Stimulated activated CD4-positive, alpha-beta T cell treated with anti-CD3 and anti-CD28 coated beads, Interleukin-1b, Interleukin-23, amount 100 ng/mL, for 4 hours (primary cell): ENCODE measurements at places on chromosomes 16 and 17.

- DNase-seq: no peak
Observed at GRCh38 chr17:34736611-34737010, 157.2 kb downstream of the TMEM132E start.

- no peak for DNase-seq
Observed at GRCh38 chr17:50429793-50430192, 3.8 kb downstream of the ACSF2 start.

- DNase-seq: no peak
Observed at GRCh38 chr17:67999291-67999911, 3.1 kb upstream of the C17orf58 start.

DNA sequence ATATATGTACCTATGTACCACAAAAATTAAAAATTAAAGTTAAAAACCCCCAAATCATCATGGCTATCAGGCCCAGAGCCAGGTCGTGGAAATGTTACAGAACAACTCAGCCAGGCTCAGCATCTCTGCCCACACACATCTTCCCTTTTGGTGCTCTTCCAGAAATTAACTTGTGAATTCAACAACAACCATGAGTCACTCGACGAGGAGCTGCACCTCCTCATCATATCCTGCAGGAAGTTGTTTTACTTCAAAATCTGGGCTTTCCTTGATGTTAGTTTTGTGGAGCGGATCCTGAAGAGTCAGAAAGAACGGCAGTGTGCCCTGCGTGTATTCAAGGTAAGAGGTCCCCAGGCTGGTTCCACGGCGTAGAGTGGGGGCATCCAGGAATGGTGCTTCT, 10.6 kb downstream of the FBXO39 start:
- DNase-seq: no peak

DNA sequence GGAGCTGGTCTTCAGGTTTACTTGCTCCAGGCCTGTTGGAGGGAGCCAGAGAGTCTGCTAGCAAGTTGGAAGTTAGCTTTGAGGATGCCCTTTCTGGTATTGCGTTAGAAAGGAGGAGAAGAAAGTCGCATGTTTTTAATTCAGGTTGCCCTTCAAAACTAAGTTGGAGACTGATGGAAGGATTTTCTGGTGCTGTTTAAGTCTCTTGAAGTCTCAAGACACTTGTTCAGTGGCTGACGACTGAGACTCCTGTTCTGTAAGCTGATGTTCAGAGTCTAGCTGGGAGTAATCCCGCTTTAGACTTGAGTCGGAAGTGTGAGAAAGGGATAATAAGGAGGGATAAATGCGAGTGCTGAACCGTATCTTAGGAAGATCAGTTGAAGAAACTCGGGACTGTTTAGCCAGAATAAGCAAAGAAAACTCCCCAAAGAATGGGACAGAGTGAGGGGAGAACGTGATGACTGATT, 740 bp downstream of the AATF start:
- DNase-seq: no peak

GRCh38 chr16:84194470-84195200, 3.7 kb downstream of the ADAD2 start:
- DNase-seq: no peak

DNA sequence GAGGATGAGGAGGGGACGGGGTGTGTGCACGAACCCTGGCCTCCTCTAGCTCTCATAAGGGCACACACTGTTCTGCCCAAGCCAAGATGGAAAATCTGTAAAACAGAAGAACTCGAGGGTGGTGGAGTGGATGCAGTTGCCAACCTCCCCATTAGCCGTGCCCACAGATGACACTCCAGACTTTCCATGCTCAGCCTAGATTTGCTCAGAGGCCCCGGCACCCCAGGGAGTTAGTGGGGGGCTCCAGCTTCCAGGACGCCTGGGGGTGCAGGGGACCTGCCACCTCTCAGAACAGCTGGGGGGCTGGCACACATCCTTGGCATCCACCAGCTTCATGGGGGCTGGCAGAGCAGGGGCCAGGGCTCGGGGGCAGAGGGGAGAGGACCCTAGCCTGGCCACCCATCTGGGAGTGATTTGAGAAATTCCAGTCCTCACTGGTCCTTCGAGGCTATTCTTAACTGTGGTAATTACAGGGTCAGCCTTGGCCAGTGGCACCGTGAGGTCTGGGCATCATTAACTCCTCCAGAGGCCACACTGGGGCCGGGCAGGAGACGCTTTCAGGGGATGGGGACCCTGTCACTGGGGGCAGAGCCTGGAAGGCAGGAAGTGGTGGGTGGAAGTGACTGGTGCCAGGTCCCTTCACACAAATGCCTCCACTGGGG, 14.3 kb downstream of the VASN start:
- no peak for DNase-seq

DNA sequence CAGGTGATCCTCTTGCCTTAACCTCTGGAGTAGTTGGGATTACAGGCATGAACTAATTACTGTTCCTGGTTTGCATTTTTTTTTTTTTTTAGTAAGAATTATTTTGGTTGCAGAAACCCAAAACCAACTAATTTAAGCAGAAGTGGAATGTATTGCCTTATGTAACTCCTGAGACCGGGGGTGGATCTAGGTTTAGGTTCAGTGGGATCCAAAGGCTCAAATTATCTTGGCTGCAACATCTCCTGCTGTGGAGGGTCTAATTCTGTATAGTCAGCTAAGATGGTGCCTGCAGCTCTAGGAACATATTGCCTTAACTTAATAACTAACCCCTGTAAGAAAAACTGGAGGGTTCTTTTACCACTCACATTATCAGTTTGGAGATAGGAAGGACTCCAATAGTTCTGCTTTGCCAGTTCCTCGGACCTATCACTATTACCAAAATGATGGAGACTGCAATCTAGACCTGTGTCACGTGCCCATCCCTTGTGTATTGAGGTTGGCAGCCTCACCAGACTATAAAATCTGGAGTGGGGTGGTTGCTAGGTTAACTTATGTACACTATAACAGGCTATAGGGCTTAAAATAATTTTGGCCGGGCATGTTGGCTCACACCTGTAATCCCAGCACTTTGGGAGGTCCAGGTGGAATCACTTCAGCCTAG, 8.5 kb downstream of the SNTB2 start:
- no peak for DNase-seq

GRCh38 chr16:1560866-1561265, 27.4 kb downstream of the TMEM204 start:
- no peak for DNase-seq

DNA sequence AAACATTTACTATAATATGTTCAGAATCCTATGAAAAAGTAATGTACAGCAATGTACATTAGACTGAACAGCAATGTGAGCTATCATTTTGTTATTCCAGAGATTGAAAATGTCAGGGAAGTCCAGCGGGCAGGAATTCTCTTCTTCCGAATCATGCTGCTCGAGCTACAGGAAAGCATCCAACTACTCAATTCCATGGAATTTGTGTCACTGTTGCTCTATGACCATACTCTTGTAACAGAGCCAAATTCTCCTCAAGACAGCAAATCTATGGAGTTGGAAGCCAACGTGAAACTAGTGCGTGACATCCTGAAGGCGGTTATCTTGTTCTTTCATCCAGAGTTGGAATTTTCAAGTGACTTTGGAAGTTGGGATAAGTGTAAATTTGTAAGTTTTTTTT, 24.8 kb upstream of the NSRP1 start:
- no peak for DNase-seq

GRCh38 chr16:74901606-74902005, 83.3 kb downstream of the WDR59 start:
- DNase-seq: no peak

GRCh38 chr17:37725021-37725595, 19.8 kb downstream of the HNF1B start:
- no peak for DNase-seq

- no peak for DNase-seq
Observed at GRCh38 chr17:29041571-29041970, 1.4 kb upstream of the PIPOX start.

DNA sequence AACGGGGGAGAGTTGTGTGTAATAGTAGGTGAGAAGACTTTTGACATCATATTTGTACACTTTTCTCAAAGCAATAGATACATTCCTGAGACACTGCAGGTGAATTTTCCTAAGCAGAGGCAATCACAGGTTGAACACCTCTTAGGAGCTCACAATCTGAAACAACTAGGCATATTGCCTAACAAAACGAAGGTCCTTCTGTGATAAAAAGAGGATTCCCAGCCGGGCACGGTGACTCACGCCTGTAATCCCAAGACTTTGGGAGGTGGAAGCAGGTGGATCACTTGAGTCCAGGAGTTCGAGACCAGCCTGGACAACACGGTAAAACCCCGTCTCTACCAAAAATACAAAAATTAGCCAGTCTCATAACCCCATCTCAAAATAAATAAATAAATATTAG, 17.4 kb downstream of the NXN start:
- no peak for DNase-seq

DNA sequence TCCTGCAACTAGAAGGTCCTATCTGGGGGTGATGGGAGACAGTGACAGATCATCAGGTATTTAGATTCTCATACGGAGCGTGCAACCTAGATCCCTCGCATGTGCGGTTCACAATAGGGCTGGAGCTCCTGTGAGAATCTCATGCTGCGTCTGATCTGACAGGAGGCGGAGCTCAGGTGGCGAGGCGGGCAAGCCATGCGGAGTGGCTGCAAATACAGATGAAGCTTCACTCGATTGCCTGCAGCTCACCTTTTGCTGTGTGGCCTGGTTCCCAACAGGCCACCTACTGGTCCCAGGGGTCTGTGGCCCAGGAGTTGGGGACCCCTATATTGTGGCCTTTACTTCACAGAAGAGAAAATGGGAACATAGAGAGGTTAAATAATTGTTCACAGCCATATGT, 200.4 kb downstream of the IRF8 start:
- DNase-seq: no peak

GRCh38 chr16:11160676-11161115, 95.3 kb downstream of the SOCS1 start:
- no peak for DNase-seq

- no peak for DNase-seq
Observed at GRCh38 chr16:29717113-29717512, 28.7 kb downstream of the C16orf54 start.

DNA sequence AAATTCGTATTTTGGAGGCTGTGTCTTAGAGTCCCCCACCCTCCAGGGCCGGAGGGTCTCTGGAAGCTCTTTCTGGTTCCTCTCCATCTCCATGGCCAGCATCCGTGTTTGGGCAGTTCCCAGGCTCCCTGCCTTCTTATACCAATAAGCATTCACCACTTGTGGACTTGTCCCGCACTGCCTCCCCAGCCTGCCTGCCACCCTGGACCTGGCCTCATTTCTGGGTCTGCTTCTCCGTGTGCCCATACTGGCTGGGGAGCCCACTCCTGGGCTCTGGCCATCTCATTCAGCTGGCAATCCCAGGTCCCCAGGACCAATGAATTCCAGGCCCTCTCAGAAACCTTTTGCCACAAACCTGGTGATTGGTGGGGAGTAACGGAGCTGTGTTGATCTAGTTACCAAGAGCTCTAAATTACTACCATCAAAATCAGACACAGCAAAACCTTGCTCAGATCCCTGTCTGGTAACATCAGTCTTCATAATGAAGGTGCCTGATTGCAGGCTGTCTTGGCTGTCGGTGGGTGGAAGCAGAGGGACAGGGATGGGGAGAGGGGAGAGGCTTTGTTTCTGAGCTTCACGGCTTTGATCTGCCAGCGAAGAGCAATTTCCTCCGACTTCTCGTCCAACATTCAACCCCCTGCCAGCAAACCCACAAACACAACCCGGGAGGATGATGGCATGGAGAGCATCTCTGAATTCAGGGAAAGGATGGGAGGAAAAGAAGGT, 27.7 kb upstream of the CRHR1 start:
- DNase-seq: no peak

DNA sequence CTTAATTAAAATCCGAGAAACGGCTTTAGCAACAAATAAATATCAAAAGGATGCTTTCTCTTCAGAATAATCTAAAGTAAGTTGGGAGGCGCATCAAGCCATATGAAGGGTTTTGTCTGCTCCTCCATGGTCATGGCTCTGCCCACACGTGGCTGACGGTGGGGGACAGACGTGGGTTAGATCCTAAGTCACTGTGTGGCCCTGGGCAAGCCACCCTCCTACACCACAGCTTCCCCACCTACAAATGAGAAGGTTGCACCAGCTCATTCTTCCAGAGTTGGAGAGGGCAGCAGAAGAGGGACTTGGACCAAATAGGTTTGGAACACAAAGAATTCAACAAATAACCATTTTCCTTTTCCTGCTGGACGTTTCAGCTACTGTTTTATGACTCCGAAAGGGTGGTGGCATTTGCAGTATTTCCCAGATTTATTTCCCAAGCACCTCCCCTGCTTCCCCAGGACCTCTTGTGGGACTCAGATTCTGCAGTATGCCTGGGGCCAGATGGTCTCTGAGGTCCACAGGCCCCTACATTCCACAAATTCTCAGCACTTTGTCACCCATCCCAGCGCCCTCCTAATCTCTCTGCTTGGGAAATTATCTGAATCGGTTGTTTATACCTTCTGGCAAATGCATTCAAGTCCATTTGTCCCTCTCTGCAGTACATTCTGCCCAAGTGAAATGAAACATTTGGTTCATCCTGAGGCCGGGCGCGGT, 17.8 kb downstream of the LRRC75A start:
- DNase-seq: no peak

GRCh38 chr17:45787044-45787443, 2.9 kb downstream of the CRHR1 start:
- DNase-seq: no peak

GRCh38 chr17:17670701-17671305, 10.5 kb upstream of the RAI1 start:
- DNase-seq: no peak

DNA sequence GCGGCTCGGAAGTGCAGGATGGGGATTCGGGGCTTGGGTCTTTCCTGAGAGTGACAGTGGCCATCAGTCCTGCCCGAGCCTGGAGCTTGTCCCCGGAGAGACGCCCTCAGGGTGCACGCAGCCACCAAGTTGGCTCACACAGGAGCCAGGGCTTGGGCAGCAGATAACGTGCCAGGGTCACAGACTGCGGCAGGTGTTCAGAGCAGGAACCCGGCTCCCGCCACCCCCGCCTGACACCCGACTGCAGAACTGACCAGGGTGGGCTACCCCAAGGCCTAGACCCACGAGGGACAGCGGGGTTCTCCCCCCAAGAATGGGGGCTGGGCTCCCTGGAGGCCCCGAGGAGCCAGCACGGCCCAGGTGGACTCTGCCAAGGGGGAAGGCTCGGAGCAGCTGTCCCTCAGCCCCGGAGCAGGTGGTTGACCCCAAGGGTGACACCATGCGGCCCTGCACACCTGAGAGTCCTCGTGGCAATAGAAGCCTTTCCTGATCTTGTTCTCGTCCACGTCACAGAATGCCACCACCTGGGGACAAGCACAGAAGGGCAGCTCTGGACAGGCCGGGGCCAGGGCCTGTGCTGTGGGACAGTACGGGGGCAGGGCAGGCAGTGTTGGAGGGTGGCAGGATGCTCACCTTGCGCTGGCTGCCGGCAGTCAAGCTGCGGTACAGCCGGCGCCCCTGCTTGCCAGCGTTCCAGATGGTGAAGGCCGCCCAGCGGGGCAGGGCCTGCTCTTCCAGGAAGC, 117.1 kb upstream of the ZNF750 start:
- DNase-seq: no peak
